ENCODE measurements at places on chromosomes 2 and 18. TPM values are rescaled to one million over a fixed set of nuclear protein-coding genes. Genes with fewer than 3 reads are reported as not detected.

- DNase-seq: no peak
- no peaks in the 10 kb centered on the region for H3K36me3 ChIP-seq
- no peaks in the 10 kb centered on the region for H3K4me1 ChIP-seq
- no peak overlapping the region for H3K27ac ChIP-seq
- H3K4me3 ChIP-seq: no peak overlapping the region
These were observed 417.7 kb upstream of the SLC14A2 start for GRCh38 chr18:45197526-45197970.

MAP3K19 gene
- total RNA-seq: not detected

AMER3 gene
- total RNA-seq: not detected

GRCh38 chr2:196513796-196514526 is 125.6 kb upstream of the CCDC150 start:
- H3K36me3 ChIP-seq: no peaks in the 10 kb centered on the region
- DNase-seq: no peak
- no peak overlapping the region for H3K27ac ChIP-seq
- peaks cover 20% of the 10 kb centered on the region for H3K27me3 ChIP-seq
- H3K4me3 ChIP-seq: no peak overlapping the region
- H3K4me1 ChIP-seq: no peaks in the 10 kb centered on the region

DNA sequence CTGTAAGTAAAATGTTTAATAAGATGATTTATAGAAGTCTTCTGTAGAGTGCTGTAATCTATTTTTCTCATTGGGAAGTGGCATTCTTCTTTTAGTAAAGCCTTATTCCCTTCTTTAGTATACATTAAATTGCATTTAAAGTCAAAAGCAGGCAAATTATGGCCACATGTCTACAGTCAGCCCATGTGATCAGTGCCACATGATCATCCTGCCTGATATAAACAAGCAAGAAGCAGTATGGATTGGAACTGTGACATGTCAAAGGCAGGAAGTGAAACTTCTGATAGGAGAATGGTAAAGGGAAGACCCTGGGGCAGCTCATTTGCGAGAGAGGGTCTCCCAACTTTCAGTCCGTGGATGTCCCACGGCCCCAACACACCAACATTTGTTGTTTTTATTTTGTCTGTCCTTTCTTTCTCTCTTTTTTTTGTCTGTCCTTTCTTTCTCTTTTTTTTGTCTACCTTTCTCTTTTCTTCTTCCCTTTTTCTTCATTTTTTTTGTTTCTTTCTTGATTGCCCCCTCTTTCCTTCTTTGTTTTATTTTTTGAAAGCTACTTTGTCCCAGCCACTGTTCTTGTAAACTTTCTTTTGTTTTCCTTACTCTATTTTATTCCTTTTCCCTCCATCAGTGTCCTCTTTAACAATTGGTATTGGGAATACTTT is 154.9 kb downstream of the DTNA start:
- peaks cover 6% of the 10 kb centered on the region for H3K4me1 ChIP-seq
- DNase-seq: no peak
- H3K27ac ChIP-seq: no peak overlapping the region
- H3K4me3 ChIP-seq: no peak overlapping the region
- no peaks in the 10 kb centered on the region for H3K36me3 ChIP-seq
- no peaks in the 10 kb centered on the region for H3K27me3 ChIP-seq

MPP4 gene
- total RNA-seq: not detected

DNA sequence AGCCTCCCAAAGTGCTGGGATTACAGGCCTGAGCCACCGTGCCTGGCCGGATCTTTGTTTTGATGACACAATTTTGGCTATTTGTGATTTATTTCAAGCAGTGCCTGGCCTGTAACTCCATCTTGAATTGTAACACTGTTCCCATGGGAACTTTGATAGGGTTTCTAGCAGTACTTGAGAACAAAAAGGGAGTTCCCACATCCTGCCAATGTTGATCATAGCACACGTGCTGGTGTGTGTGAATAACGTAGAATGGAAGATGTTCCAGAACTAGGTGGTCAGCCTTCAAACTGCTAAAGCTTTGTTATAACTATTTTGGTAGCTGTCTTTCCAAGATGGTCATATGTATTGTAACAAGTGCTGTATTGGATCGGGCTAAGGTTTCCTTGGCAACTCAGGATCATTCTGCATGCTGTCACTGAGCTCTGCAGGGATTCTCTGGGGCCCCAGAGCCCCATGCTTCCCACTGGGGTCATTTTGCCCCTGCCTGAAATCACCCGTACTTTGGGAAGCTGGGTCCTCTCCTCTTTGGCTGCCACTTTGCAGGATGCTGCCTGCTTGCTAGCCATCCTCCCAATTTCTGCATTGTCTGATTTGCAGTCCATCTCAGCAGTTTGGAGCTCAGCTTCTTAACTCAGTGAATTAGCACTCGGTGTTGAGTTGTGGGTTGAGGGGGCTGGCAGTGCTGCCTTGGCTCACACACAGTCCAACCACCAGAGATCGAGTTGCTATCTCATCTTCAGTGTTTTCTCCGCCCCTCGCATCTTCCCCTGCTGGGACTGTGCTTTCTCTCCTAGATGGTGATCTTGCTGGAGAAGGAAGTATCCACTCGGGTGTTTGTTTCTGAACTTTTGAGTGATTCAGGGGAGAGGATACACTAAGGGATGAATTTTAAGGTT is 26.8 kb downstream of the SH3RF3 start:
- no peak overlapping the region for H3K27ac ChIP-seq
- no peaks in the 10 kb centered on the region for H3K27me3 ChIP-seq
- H3K36me3 ChIP-seq: no peaks in the 10 kb centered on the region
- DNase-seq: no peak
- H3K4me1 ChIP-seq: peaks cover 3% of the 10 kb centered on the region

- no peaks in the 10 kb centered on the region for H3K4me1 ChIP-seq
- no peaks in the 10 kb centered on the region for H3K36me3 ChIP-seq
- no peak for DNase-seq
- H3K27me3 ChIP-seq: peaks cover 6% of the 10 kb centered on the region
- no peak within 1 kb of the TSS for H3K27ac ChIP-seq
These were observed at the start of gene SLC38A11 for GRCh38 chr2:164954954-164955701. Gene SLC38A11, minus strand, starts transcription at chr2:164955525. Its CDS starts 278 bp downstream, at chr2:164955247.

DNA sequence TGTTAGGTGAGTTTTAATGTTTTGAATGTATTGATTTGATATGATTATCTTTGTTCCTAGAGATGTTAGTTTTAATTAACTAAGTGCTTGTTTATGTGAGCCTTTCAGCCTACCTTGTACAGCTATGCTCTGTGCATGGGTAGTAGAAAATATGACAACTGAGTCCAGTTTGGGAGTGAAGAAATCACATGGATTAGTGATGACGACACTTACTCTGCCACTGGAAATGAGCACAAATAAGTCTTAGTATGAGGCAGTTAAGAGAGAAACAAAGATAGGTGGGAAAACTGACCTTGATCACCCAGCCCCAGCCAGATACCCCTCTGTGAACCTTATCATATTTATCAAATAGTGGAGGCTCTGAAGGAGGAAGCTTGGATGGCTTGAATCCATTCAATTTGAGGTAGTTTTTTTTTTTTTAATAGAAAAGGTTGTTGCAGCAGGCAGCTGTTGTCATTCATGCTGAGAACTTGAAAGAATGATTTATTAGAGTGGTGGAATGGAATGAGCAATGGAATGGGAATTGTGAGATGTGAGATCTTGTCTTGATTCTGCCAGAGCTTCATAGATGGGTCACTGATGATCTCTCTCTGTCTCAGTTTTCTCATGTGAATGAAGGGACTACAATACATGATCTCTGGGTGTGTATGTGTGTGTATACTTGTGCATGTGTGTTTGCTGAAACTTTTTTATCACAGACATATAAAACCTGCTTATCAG is 96.4 kb downstream of the MAP3K20 start:
- no peak overlapping the region for H3K27ac ChIP-seq
- DNase-seq: no peak
- H3K4me3 ChIP-seq: no peak overlapping the region
- H3K4me1 ChIP-seq: no peaks in the 10 kb centered on the region
- H3K27me3 ChIP-seq: no peaks in the 10 kb centered on the region
